ENCODE measurements at places on chromosomes 5 and 9. TPM values are rescaled to one million over a fixed set of nuclear protein-coding genes. Genes with fewer than 3 reads are reported as not detected.

Gene FKBP15
- 36.8 TPM for total RNA-seq

Gene MVB12B
- total RNA-seq: 8.2 TPM

Gene CCDC69
- 201 TPM for total RNA-seq

Gene FGFR4
- 0.48 TPM for total RNA-seq

Gene PTGER4
- 27.5 TPM for total RNA-seq

Gene SELENOP
- 1,868 TPM for total RNA-seq

Gene CYLC2
- not detected for total RNA-seq

Gene EQTN
- 0.98 TPM for total RNA-seq

Gene TMC1
- total RNA-seq: not detected

Gene SEC24A
- total RNA-seq: 21.6 TPM

Gene SPATA31D4
- not detected for total RNA-seq

Gene NTNG2
- total RNA-seq: 0.29 TPM

Data from breast epithelium (tissue), 4 donors.